ENCODE measurements at places on chromosomes 3 and 15. TPM values are rescaled to one million over a fixed set of nuclear protein-coding genes. Genes with fewer than 3 reads are reported as not detected.

HCN4 gene
- total RNA-seq: not detected

PRSS50 gene
- total RNA-seq: not detected

PARL gene
- 102 TPM for total RNA-seq

NLGN1 gene
- total RNA-seq: 6.1 TPM

MIX23 gene
- 8.2 TPM for total RNA-seq

GPR27 gene
- 0.25 TPM for total RNA-seq

CXCR6 gene
- not detected for total RNA-seq

FSTL1 gene
- total RNA-seq: 765 TPM

PLCH1 gene
- total RNA-seq: 0.09 TPM

EIF1B gene
- total RNA-seq: 9.4 TPM

SH2D7 gene
- total RNA-seq: not detected

PPP4R2 gene
- total RNA-seq: 54.7 TPM
